Activated T-helper 1 cell treated with anti-CD3 and anti-CD28 coated beads, Interleukin-2, amount 50 U/mL, for 16 hours (primary cell): ENCODE measurements at places on chromosomes 5 and 9.

GRCh38 chr5:31625394-31625793, 13.5 kb upstream of the PDZD2 start:
- DNase-seq, result no peak

- no peak for DNase-seq
These were observed 8.9 kb downstream of the PRRT1B start for GRCh38 chr9:131554087-131554842.

- no peak for DNase-seq
These were observed 22.2 kb downstream of the COL27A1 start for GRCh38 chr9:114177423-114178064.

GRCh38 chr5:139578325-139578724, 17.2 kb downstream of the UBE2D2 start:
- no peak for DNase-seq

DNA sequence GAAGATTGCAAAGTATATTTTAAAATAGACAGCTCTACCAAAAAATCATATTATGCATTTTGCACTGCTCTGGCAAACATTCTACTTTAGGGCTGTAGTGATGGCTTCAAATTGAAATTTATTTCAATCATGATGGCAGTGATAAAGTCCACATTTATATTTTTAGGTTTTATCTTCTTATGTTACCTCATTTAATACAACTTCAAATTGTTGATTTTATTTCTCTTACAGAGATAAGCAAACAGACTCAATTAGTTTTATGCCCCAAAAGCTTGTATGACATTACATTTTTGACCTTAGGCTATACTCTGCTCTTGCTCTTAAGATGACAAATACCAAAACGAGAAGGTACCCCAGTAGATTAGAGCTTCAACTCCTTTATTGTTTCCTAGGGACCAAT, 87.4 kb downstream of the CYLC2 start:
- DNase-seq, result no peak

DNA sequence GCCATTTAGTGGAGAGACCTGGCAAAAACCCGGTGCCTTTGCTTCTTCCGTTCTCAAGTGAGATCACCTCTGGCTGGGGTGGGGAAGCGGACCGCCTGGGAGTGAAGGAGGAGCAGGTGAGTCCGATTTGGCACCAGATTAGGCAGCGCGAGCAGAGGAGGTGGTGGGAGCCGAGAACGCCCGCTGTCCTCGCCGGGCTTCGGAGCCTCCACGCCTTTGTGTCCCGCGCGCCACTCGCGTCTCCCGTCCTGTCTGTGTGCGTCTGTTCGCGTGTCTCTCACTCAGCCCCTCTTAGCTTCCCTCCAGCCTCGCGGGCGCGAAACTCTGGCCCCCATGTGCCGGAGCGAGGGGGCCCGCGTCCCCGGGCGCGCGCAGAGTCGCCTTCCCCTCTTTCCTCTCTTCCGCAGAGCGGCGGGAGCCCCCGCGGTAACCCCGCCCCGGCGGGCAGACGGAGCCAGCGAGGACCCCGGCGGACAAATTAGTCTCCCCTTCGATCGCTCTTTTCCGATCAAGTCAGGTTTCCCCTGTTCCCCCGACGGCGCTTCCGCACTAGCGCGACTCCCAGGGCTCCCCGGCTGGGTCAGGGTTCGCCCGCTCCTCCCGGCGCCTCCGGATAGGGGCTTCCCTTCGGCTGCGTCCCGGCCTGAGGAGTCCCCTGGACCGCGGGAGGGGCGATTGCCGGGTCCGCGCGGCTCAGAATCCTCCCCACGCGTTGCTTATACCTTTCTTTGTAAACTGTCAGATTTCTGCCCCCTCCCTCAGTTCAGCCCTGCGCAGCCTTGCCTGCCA, 7.1 kb downstream of the POU4F3 start:
- no peak for DNase-seq

DNA sequence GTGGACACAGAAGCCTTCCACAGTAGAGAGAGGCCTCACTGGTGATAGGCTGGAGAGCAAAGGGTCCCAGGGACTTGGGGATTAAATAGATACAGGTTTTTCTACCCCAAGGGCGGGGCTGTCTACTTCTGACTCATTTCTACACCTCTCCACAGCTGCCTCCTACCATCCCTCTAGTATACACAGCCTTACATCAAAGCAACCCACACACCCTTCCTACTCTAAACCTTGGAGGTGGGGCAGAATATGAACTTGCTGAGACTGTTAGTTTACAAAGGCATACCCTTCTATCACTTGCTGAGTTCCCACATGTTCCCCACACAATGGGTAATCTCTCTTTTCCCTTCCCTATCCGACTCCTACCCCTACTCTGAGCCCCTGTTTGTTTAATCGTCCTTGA, 19.9 kb upstream of the PCA3 start:
- no peak for DNase-seq

DNA sequence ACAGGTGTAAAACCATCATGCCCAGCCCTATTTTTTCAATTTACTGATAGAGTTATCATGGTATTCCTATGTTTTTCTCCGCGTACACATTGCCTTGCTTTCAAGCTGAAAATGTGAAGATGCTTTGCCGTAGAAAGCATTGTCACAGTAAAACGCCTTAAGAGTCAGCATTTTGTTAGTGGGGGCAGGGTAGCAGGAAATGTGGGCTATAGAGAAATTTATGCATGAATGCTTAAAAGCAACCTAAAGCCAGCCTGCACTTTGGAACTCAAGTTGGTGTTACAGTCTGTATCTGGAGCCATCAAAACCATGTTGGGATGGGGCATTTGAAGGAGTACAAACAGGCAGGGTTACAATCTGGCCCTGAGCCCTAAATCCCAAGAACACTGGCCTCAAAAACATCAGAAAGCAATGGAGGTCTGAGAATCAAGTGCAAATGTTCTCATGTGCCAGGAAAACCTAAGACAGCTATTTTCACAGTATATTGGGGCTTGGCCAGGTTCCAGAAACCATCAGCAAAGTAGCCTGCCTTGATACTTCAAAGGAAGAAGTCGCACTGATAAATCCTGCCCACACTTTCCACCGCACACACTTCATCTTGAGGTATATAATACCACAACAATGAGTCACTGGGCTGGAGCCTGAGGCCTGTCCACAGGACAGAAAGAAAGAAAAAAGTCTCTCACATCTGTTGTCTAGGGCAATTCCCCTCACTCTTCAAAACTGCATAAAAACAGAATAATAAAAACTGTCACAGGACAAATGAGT, 313.8 kb downstream of the ENC1 start:
- DNase-seq, result no peak

DNA sequence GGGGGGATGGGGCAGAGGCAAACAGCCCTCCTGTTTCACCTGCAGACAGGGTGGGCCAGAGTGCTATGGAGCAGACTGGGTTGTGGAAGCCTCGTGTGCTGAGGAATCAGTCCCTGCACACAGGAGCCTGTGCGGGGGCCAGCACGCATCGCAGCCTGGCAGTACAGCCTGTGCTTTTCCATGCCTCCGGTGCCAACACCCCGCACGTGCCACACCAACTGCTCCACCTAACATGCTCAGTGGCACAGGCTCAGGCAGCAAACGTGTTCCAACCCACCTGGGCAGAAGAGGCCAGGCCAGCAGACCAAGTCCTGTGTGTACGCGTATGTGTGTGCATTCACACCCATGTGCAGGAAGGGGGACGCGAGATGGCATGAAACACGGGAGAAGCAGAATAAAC, 37.4 kb upstream of the FBXW11 start:
- DNase-seq, result no peak

GRCh38 chr5:138789771-138790242, 36.6 kb downstream of the CTNNA1 start:
- DNase-seq, result no peak

DNA sequence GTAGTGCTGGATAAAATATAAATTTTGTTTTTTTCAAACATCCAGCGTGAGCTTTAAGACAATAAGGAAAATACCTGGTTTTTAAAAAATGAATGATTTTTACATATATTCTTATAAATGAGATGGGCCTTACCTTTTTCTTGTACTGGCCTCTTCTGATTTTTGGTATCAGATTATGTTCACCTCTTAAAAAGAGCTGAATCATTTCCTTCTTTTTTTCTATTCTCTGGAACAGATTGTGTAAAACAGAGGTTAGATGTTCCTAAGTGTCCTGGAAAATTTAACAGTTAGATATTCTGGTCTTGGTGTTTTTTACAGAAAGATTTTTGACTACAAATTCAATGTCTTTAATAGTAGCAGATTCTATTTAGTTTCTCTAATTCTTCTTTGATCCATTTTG, 74.6 kb downstream of the NDUFAF2 start:
- DNase-seq, result no peak

DNA sequence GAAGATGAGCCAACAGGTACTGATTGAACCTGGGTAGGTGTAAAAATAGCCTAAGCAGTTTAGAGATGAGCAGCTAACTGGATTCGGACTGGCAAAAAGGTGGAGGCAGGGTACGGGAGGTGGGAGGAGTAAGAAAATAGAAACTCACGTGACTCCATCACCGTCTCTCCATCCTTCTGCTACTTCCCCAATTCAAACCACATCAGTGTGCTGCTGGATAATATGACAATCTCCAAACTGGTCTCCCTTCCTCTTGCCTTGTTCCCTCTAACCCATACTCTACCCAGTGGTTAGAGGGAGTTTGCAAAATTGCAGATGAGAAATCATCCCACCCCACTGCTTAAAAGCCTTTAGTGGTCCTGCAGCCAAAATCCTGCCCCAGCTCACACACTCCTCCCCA, 42.7 kb downstream of the RIGI start:
- no peak for DNase-seq

GRCh38 chr9:20593537-20593936, 28.8 kb downstream of the MLLT3 start:
- no peak for DNase-seq

- DNase-seq, result no peak
These were observed 176.7 kb upstream of the FGF10 start for GRCh38 chr5:44565902-44566301.

DNA sequence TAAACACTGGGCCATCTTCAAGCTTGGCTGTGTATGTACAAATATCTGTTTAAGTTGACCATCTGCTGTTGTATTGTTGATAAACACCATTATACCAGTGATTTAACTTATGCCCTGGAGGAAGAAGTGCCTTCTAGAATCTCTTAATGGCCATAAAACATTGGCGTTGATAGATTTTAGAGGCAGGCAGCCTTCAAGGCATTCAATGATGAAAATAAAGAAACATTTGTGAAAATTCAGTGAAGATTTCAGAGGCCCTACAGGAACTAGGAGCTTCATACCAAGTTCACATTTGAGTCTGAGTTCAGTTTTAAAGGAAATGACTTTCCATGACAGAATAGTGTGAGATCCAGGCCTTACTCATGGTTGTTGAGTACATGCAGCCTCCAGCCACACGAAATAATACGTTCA, 52.2 kb downstream of the MAP1B start:
- no peak for DNase-seq

GRCh38 chr5:55544341-55544740, 9.6 kb upstream of the PLPP1 start:
- no peak for DNase-seq

DNA sequence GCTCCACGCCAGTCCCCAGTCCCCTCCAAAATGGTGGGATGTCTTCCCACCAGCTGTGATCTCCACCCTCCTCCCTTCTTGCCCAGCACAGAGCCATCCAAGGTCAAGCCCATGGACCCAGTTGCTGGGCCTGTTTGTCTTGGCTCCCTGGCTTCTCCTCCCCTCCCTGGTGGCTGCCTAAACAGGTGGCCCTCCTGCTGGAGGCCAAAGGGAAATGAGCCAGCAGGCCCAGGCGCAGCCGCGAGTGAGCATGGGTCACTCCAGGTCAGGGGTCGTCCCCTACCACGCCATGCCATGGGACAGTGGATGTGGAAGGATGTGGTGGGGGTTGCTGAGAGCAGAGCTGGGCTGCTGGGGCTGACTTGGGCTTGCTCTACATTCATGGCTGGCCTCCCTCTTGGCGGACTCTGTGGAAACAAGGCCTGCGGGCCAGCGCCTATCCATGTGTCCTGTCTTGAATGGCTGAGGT, 33.6 kb downstream of the COL15A1 start:
- no peak for DNase-seq

DNA sequence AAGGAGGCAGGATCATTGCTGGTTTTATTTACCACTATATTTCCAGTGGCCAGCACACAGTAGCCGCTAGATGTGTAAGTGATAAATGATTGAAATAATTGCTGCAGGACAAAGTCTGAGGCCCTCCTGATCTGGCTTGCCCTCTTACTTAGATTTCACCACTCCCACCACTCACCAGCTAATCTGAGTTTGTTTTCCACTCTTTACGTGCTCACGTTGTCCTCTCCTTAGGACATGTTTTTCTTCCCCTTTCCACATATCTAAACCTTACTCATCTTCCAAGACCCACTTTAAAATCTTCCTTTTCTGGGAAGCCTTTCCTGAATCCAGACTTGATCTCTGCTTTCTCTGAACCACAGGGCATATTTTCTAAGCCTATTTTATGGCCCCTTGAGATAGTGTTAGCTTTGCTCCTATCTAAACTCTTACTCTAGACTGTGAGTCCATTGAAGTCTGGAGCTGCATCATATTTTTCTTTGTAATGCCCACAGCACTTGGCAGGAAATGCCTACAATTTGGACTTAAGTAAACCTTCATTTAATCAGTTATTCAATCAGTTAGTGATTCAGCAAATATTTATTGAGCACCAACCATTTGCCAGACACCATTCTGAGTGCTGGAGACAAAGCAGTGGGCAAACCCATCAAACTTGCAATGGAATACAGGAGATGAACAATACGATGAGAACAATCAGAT, 2.4 kb downstream of the TLR4 start:
- DNase-seq, result no peak

GRCh38 chr9:129864991-129865647, 29.9 kb downstream of the USP20 start:
- DNase-seq, result no peak

- DNase-seq, result no peak
These were observed 12.9 kb downstream of the NLN start for GRCh38 chr5:65734921-65735320.

- no peak for DNase-seq
These were observed 658.6 kb downstream of the NR2F1-AS1 start for GRCh38 chr5:92922231-92922967.

DNA sequence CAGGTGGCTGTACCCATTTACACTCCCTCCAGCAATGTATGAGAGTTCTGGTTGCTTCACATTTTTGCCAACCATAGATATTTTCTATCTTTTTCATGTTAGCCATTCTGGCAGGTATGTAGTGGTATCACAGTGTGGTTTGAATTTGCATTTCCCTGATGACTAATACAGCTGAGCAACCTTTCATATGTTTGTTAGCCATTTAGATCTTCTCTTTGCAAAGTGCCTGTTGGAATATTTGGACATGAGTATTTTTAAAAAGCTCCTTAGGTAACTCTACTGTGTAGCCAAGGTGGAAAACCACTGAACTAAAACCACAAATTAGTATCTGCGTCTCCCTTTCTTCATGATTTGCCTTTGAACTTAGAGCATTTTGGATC, 31.9 kb downstream of the IRF1 start:
- no peak for DNase-seq

DNA sequence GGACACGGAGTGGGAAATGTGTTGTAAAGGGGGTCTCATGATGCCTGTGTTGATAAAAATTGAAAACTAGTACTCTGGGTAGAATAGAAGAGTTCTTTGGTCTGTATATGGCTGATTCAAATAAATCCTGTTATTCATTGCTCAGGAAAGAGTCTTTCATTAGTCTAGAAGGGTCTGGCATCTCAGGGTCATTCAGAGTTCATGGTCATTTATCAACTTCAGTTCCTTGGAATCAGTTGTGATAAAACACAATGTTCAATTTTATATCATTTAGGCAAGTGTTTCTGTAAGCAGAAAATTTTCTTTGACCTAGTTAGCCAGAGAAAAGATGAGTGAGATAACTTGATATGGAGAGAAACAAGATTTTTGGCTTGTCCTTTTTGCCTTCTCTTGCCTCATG, 36.3 kb downstream of the SPATA31D1 start:
- no peak for DNase-seq

GRCh38 chr5:14457476-14457875, 124.1 kb upstream of the OTULINL start:
- no peak for DNase-seq

GRCh38 chr5:173324115-173325001, 3.9 kb downstream of the STC2 start:
- DNase-seq, result no peak
